Activated CD4-positive, alpha-beta T cell treated with anti-CD3 and anti-CD28 coated beads for 24 hours (primary cell): ENCODE measurements at places on chromosomes 6 and 20.

DNA sequence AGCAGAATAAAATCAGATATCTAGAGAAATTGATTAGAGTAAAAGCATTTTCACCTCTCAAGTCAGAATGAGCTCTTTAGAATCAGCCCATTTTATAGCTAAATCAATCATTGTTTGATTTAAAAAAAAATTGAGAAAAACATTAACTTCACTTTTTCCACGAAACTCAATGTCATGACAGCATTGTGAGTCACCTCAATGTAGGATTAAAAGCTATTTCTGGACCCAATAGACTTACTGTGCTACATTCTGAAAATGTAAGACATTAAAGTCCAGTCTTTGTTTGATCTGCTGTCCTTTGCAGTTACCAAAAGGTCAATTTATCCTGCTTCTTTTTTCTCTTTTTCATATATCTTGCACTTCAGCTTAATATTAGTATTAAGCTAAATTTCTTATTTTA lies 519.4 kb upstream of the ZNF337 start:
- no peak for DNase-seq

- no peak for DNase-seq
Observed at GRCh38 chr6:114344246-114344970, 1.6 kb upstream of the HS3ST5 start.

- no peak for DNase-seq
Observed at GRCh38 chr20:47479093-47479492, 22.6 kb upstream of the NCOA3 start.

DNA sequence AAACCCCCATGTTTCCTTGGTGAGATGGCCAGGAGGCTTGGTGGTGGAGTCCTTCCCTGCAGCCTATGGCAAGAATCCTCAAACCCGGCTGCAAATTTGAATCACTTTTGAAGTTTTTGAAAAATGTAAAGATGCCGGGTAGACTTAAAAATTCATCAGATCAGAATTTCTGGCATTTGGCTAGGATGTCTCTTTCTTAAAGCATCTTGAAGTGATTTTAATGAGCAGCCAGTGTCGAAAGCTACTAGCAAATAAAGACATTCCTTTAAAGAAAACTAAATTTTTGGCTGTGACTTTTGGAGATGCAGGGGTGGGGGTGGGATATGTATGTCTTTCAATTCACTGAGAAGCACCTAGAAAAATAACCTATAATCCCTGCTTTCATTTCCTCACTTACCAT lies 25.6 kb upstream of the NOX3 start:
- no peak for DNase-seq

DNA sequence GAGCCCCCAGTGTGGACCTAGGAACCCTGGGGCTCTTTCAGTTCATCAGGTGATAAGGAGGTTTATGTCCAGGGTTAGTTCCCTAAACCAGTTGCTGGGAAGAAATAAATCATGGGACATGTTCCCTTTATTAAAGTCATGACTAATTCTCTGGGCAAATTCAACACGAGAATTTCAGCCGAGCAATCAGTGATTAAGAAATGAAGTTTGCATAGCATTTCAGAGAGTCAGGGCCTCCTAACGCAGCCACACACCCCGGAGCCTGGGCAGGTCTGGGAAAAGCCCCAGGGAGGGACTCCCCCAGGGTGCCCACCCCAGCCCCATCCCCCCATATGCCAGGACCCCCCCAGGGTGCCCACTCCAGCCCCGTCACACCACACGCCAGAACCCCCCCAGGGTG lies 20.1 kb downstream of the SLCO4A1 start:
- DNase-seq: no peak

- no peak for DNase-seq
Observed at GRCh38 chr20:64091770-64092169, 7.6 kb upstream of the LKAAEAR1 start.

- DNase-seq: no peak
Observed at GRCh38 chr6:130203370-130203769, 19.4 kb downstream of the SAMD3 start.

- no peak for DNase-seq
Observed at GRCh38 chr6:145489583-145489982, 245.7 kb downstream of the EPM2A start.

- no peak for DNase-seq
Observed at GRCh38 chr20:57683881-57684807, 25.7 kb downstream of the PMEPA1 start.

- no peak for DNase-seq
Observed at GRCh38 chr20:10412591-10413408, 21.2 kb downstream of the MKKS start.

DNA sequence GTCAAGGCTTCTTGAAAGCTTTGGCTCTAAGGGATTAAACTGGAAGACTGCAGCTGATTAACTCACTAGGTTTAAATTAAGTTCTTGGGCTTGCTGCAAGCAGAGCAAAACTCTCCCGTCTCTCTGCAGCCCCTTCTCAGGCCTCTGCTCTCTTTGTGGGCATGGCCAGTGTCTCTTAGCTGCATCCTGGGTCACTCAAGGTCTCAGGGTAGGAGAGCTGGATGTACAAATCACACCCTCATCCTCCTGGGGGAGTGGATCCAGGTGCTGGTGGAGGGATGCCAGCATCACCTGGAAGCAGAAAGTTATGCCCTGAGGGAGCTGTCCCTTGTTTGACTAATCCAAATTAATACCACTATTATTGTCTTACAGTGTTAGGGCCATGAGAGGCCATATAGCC lies 35.8 kb downstream of the GCM1 start:
- DNase-seq: no peak

DNA sequence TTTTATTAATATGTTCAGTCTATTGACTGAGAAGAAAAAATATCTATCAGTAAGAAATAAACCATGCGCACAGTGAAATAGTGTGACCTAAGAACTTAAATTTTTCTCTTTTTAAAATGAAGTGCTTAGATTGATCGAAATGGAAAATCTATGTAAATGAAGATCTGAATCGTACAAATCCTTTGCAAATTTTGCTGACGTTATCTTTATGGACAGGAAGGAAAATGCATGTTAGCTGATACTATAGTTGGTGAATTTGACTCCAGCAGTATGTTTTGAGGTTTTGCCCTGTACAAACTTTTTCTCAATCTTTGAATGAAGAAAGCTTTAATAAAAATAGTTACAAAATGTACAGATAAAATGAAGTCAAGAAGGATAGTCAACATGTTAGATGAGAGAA lies 82.9 kb downstream of the NRN1 start:
- DNase-seq: no peak

- DNase-seq: no peak
Observed at GRCh38 chr6:43946641-43947363, 176.8 kb downstream of the VEGFA start.

DNA sequence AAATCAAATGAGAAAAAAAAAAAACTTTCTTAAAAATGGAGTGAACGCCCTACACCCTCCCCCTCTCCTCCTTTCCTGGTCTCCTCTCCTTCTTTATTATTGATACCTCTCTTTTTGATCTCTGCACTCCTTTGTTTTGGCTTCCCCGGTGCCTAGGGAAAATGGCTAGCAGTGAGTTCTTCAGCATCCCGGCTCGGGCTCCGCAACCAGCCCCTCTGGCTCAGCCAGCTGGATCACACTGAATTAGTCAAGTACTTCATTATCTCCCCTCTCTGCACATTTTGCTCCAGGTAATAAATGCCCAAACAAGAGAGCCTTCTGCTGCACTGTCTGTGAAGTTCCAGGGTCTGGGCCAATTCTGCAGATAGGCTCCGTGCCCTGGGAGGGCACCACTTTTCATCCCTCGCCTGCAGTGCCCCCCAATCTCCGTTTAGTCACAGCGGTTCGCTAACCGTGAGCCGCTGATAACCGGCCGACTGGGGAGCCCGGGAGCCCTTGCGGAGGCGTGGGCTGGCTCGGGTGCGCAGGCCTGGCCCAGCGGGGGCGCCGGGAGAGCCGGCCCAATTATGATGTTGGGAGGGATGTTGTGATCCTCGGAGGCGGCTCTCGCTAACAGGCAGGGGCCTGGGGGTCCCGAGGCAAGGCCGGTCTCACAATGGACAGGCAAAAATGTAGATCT lies 301.9 kb downstream of the TFAP2A start:
- DNase-seq: no peak

DNA sequence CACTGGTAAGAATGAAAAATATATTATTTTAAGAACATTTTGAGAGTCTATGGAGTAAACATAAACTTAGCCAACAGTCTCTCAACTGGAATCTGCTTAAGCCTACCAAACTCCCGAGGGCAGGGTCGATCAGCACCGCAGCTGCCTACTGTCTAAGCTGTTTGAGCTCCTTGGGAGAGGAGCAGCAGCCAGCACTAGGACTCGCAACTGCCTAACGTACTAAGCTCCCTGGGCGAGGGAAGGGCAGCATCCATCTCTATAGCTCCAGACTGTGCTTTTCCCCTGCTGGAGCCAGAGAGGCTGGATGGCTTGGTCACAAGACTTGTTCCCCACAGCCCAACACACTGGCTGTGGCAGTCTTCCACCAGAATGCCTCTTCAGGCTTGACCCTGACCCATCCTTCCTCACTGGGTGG lies 96.4 kb downstream of the MOXD1 start:
- no peak for DNase-seq
